ENCODE measurements at places on chromosomes 2 and 18.

- DNase-seq: no peak
These were observed 949 bp downstream of the CDC42EP3 start for GRCh38 chr2:37670378-37671008.

DNA sequence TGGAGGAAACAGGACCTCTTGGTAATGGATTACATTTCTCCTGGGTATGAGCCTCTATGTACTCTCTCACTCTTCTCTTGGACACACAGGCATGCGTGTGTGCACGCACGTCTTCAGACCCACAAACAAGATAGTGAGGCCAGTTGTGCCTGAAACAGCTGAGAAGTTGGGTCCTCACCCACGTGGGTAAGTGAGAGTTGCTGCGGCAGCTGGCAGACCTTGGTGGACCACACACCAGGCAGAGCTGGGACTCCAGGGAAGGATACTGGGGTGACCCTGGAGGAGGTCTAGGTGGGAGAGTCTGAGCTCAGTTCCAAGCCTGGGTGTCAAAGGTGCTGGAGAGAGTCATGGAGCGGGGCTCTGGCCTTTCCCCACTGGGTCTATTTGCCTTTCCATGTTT lies 194.3 kb downstream of the HAUS1 start:
- DNase-seq: no peak

DNA sequence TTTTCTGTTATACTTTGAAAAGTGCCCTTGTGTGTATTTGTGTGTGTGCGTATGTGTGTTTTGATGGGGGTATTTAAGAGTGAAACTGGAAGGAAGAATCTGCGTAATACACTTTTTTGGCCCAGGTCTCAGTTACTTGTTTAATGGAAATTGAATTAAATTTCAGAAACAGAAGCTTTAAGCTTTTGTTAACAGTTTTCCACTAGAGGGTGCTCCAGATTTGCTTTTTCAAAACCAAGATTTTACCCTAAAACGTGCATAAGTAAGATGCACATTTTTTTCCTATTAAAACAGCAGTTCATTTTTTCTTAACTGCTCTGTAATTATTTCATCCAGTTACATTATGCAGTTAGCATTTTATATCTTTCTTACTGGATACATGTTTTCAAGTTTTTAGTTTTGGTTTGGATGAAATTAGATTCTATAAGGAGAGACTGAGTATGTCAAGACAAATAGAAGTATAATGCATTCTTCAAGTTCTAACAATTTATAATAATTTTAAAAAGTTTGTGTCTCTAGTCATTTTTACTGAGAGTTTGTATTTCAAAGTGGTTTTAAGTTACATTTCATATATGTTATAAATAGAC lies 97.2 kb downstream of the PIK3C3 start:
- no peak for DNase-seq

DNA sequence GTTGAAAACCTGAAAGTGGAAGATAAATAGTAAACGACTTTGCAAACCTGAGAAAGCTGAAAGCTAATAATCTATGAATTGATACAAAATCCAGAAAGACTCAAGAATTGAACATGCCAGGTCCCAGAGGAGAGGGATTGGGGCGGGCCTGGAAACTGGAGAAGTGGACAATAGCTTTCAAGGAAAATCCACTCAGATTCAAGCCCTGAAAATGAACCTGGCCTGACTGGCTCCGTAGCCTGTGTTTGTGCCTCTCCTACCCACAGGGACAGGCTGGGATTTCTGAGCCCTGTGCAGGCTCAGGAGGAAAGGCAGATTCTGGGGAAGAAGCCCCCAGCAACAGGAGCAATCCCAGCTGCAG lies 274.8 kb upstream of the HS6ST1 start:
- DNase-seq: no peak

DNA sequence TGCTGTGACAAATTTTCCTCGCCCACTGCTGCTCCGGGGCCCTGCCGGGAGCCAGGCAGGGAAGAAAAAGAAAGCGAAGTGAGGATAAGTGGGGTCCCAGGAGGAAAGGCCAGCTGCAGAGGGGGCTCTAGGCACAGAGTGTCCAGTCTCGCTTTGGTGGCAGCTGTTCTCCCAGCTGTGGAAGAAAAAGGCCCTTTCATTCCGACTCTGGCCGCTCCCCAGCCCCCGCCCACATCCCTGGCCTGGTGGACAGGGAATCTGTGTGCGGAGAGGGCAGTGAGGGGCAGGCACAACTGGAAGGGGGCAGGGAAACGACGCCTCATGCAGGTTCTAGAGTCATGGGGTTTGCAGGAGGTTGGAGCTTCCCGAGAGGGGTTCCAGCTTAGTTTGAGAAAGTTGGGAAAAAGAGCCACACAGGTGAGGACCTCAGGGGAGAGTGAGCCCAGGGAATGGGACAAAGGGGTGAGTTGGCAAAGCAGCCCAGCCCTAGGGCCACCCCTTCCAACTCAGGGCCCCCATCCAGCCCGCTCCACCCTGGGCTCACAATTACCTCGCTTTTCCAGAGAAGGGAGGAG lies 1.8 kb downstream of the RTKN start:
- DNase-seq: no peak

- peak; percentile 52 for DNase-seq
These were observed 210.7 kb downstream of the KLHL29 start for GRCh38 chr2:23595601-23596251.

Measured in astrocyte of the cerebellum (primary cell).